Activated CD8-positive, alpha-beta T cell treated with anti-CD3 and anti-CD28 coated beads, Interleukin-2, amount 10 ng/mL, durations not matched to agents 7 days and 5 days (primary cell): ENCODE measurements at places on chromosomes 7 and 10. TPM values are rescaled to one million over a fixed set of nuclear protein-coding genes. Genes with fewer than 3 reads are reported as not detected.
A peak's percentile ranks its signal among the peaks of the same experiment; 100 is the strongest.

- peak; percentile 56 for DNase-seq
- H3K4me1 ChIP-seq, result peaks cover 2% of the 10 kb centered on the region
- H3K36me3 ChIP-seq, result no peaks in the 10 kb centered on the region
- no peak overlapping the region for H3K4me3 ChIP-seq
- H3K27ac ChIP-seq, result no peak overlapping the region
- H3K27me3 ChIP-seq, result peaks cover 4% of the 10 kb centered on the region
Measured at GRCh38 chr10:133127291-133128125, 32.5 kb upstream of the KNDC1 start.

- H3K36me3 ChIP-seq, result no peaks in the 10 kb centered on the region
- H3K4me3 ChIP-seq, result no peak overlapping the region
- H3K27me3 ChIP-seq, result peaks cover 23% of the 10 kb centered on the region
- DNase-seq, result no peak
Measured at GRCh38 chr10:69835875-69836730, 34.4 kb downstream of the COL13A1 start.

The KIAA1549 gene
- total RNA-seq, result 1.5 TPM

The HOXA1 gene
- 0.89 TPM for total RNA-seq

The DDX50 gene
- 46.9 TPM for total RNA-seq

The CDNF gene
- total RNA-seq, result 0.89 TPM
